ENCODE measurements at places on chromosomes 11 and 22.

- no peak for DNase-seq
Measured at GRCh38 chr11:28318871-28319270, 210.7 kb downstream of the METTL15 start.

DNA sequence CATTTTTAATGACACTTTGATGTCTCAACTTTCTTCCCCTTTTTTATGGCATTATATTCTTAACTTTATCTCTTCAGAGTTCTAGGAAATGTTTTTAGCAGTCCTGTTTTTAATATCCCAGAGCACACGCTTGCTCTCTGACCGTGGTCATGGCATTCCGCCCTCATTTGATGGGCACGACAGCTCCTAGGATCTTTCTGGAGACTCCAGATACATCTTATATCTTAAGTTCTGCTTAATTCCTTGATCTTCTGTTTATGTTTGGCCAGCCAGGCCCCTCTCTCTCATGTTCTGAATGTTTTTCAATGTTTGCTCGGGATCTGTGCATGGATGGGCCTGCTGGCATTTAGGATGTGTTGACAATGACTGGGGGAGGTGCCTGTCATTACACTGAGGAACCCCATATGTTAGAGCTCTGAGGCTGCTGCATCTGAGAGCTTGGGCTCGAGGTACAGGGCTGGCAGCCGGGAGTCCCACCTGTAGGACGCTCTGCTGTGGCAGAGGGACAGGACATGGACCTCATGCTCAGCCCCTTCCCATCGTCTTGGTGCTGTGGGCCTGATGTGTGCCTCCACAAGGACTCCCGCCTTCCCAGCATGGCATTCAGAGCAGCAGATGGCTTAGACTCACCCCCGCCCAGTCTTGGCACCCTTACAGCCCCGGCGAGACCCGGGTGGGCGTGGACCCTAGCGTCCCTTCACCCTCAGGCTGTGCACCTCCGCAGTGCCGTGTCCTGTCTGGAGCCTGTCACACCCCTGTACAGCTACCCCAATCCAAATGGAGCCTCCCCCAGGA lies 75.0 kb downstream of the CDKN1C start:
- DNase-seq, result no peak

DNA sequence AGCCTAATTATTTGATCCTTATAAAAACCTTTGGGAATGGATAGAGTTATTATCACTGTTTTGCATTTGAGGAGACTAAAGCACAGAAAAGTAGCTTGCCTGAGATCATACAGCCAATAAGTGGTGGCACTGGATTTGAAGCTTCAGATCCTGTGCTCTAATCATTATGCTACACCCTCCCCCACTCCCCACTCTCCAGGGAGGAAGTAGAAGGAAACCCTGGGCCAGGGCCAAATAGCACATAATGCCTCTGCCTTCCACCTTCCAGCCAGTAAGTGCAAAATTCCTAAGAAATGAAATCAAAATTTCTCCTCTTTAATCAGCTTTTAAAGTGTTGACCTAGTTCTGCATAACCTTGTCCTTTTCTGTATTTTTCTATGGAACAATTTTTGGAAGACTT lies 61.6 kb downstream of the SIK2 start:
- no peak for DNase-seq

DNA sequence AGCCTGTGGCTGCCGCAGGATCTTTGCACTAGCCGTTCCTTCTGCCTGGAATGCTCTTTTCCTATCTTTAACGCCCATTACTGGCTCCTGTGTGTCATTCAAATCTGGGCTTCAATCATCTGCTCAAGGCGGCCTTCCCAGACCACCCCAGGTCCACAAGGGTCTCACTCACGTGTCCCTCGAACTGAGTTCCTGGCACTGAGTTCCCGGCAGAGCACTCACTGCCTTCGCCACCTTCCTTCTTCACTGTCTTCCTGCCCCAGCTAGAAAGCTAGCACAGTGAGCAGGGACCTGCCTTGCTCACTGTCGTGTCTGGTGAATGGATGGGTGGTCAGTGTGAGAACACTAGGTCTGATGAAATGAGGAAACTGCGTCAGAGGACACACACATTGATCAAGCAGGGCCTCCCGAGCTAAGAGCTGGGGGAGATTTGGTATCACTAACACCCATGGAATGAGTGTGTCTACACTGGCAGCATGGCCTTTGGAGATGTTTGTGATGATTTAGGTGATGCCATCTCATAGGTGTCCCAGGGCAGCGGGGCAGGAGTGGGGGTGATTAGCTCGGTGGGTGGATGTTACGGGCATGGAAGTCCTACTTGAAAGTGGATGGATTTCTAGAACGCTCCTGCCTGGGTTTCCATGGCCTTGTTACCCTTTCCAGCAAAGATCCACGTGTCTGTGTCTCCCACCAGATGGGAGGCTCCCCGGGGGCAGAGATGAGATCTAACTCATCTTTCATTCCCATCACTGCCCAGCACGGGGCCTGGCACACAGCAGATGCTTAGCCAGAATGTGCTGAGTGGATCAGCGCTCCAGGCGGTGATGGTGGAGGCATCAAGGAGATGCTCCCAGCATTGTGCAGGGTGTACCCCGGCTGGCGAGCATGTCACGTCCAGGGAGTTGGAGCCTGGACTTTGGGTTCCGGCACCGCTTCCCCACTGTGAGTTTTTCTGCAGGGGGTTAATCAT lies 64.5 kb downstream of the SHISAL1 start:
- DNase-seq, result peak; percentile 82

DNA sequence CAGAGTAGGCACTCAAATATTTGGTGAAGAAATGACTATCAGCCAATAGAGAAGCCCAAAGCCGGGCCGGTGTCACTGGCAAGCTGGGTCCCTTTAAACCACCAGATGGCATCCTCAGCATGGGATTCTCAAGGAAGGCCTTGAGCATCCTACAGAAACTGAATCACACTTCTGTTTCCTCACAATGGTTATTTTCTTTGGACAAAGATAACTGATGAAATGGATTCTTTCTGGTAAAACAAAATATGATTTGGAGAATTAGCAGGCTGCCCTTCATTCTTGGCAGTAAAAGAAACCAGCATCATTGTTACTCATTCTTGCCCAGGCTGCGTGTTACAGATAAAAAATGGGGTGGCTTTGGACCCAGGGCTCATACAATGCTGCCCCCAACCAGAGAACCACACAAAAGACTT lies 30.3 kb upstream of the ASPHD2 start:
- DNase-seq, result no peak

DNA sequence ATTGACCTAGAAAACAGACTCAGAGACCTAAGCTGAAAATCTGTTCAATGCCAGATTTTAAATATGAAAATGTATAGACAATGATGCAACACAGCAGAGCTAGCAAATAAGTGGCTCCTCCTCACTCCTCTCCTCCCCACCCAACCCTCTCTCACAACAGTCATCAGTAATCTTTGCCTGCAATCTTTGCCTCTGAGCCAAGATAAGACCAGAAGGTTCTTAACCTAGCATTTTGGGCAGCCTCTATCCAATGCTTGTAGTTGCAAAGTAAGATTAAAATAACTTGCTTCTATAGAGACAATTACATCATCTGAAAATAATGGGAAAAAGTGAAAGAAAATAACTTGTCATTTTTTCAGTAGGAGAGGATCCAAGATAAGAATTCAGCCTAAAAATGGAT lies 117.3 kb downstream of the PARVA start:
- no peak for DNase-seq

GRCh38 chr11:64252003-64252872 lies 908 bp downstream of the PLCB3 start:
- DNase-seq, result no peak

GRCh38 chr11:16095756-16096155 lies 260.6 kb downstream of the SOX6 start:
- DNase-seq, result no peak

DNA sequence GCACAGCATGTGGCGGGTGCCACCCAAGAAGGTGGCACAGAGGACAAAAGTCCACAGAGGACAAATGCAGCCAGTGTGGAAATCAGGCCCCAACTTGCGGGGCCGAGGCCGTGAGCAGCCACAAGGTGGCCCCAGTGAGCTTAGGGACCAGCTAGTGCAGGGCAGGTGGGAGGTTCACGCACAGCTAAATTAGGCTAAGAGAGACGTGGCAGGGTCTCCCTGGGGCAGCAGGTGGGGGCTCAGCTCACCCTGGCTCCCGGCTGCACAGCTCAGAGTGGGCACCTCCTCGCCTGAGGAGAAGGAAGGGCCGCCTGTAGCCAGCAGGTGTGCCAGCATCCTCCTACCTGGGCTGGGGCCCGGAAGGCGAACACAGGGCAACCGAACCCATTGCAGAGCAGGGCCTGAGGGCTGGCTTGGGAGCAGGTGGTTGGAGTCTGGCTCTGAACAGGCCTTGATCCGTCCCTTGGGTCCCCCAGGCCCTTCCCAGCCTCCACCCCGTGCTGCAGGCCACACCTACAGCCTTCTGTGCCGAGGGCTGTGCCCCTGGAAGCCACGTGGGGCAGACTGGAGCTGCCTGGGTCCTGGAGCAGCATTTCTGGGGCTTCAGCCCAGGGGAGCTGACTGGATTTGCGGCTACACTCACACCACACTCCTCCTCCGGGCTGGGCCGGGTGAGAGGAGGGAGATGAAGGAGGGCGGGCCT lies 26.1 kb upstream of the CELSR1 start:
- no peak for DNase-seq

GRCh38 chr11:77109236-77110019 lies 6.8 kb downstream of the OMP start:
- no peak for DNase-seq

- DNase-seq, result no peak
Measured at GRCh38 chr11:27331981-27332380, 31.0 kb downstream of the CCDC34 start.

DNA sequence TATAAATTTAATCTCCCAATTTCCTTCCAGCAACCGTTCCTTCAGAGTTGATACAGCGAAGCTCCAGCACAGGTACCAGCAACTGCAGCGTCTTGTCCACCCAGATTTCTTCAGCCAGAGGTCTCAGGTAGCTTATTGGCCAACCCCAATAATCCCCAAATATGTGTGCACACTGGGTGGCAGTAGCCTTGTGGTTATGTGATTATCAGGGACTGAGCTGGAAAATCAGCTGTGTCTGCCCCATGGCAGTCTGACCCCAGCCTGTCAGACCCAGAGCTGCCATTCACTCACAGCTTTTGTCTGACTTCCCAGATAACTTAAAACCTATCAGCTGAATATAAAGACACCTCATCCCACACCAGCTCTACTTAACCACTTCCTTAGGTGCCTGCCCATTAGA lies 2.0 kb downstream of the HSCB start:
- no peak for DNase-seq

DNA sequence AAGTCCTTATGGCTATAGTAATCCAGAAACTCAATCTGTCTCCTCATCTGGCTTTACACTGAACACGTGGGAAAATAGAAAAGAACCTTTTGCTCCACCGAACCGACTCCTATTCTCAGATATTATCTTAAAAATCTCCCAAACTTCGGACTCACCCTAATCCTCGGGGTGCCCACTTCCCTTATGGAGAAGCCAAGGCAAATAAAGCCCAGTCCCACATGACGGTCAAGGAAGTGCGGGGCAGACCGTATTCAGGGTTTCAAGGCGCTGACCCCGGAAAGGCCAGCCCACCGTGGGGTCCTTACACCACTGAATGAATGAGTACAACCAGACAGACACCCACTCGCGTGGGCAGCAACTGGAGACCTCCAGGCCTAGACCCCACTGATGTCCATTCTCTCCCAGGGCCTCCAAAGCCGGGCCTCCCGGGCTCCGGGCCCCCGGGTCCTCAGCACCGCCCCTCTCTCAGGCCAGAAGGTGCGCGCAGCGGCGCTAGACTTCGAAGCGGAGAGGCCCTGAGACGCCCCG lies 489 bp downstream of the NUP98 start:
- DNase-seq, result no peak

- no peak for DNase-seq
Measured at GRCh38 chr11:134515081-134515960, 103.3 kb upstream of the B3GAT1 start.

GRCh38 chr11:70095541-70096252 lies 17.6 kb downstream of the ANO1 start:
- DNase-seq, result no peak

- DNase-seq, result no peak
Measured at GRCh38 chr11:2305788-2306451, 4.1 kb downstream of the TSPAN32 start.

GRCh38 chr11:120869516-120870011 lies 154.3 kb upstream of the TBCEL start:
- no peak for DNase-seq

- DNase-seq, result no peak
Measured at GRCh38 chr22:31800065-31800464, 46.2 kb downstream of the DEPDC5 start.

DNA sequence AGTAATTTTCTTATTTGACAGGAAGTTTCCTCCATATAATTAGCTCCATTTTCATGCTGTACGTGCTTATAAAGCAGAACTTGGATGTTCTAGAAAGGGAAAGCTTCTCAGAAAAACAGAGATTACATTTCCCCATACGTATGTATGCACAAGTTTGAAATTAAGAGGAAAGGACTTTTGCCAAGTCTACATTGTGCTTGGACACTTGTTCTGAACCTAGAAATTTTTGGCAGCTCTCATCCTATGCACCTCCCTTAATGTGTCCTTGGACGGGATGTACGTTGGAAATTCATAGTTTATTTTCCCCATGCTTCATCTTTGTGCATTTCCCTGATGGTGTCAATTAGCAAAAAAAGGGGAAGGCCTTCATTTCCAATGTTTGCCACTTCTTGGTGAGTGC lies 322.7 kb downstream of the BLID start:
- DNase-seq, result peak; percentile 31

DNA sequence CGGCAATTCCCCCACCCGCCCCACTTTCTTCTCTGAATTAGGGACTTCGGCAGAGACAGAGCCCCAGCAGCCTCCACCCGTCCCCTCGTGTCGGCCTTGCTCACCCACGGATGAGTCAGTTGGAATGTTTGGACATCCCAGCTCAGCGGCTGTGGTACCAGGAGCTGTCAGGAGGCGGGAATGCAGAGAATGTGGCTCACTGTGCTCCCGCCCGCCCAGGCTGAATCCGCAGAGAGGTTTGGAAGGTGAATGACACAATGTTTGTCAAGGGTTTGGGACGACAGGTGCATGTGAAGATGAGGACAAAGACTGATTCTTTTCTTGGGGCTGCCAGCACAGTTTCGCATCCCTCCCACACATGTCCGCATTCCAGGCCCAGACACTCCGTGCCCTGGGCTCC lies 39.6 kb downstream of the LIF start:
- DNase-seq, result no peak

- no peak for DNase-seq
Measured at GRCh38 chr11:128726458-128727139, 32.7 kb downstream of the FLI1 start.

DNA sequence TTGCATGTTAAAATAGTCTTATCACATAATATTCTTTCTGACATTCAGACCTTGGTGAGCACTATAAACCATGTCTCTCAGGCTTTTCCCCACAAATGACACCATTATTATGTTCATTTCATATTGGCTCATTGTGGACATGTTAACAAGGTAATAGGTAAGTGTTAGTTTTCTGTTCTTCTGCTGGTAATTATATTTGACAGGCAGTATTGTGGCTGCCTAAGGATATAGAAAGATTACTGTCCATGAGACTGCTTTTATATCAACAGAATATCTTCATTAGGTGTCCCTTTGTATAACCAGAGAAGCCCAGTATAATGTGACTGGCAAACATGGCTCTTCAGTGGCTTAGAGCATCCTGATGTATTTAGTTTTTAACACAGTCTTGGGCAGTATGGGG lies 590.7 kb downstream of the NELL1 start:
- no peak for DNase-seq
